ENCODE measurements at places on chromosomes 7 and 10.

- DNase-seq: no peak
Observed at GRCh38 chr7:24709051-24709450, 48.2 kb downstream of the GSDME start.

DNA sequence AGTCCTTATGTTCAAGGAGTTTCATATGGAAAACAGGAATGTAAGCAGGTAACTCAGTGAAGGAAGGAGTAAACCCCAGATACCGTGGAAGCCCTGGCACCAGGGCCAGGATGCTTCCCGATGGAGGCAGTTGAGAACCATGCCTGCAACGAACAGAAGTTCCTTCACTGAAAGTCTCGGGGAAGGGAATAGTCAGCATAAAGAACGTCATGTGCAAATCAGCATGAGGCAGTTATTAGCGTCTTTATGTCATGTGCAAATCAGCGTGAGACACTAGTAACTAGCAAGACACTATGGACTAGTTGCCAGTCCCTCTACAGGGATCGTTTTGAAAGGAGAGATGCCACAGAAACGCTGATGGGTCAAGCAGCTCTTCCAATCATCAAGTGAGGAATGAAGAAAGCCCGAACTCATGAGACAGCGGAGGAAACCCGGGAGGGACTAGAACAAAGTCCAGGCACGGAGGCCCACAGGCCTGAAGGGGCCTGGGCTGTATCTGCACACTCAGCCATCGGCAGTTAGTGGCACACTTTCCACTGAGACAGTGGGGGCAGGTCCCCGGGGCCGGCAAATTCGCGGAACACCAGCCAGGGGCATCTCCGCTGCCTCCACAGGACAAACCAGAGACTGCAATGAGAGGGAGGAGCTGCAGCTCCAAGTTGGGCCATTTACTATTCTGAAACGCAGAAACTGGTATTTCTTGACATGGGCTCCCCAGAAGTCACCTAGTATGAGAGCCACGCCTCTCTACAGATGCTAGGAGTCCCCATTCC is 109.6 kb downstream of the SFMBT2 start:
- DNase-seq: no peak

DNA sequence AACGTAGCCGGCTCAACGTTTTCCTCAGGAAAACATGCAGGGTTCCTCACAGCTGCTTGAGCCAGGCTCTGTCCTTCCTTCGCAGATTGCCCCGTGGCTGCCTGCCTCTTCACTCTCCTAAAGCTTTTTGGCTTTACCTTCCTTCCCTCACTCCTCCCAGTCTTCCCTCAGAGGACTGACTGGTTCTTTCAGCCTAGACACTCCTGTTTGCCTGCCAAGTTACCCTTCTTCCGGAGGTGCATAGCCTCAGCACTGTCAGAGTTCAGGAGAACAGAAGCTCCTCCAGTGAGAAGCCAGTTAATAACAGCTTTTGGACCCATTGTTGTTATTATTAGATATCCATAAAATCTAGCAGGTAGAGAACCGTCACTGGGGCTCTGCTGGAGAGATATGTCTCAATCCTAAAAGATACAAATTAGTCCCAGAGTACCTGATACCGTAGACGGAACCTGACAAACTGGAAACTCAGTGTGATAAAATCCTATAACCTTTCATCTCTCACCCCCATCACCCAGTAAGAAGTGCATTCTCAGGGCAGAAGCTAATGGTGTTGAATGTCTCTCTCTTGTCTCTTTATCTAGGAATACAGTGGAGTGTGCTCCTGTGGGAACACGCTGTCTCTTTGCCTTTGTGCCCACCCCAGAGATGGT is 79.6 kb downstream of the SND1 start:
- DNase-seq: no peak

GRCh38 chr10:49284356-49284755 is 14.6 kb upstream of the C10orf71 start:
- DNase-seq: no peak

DNA sequence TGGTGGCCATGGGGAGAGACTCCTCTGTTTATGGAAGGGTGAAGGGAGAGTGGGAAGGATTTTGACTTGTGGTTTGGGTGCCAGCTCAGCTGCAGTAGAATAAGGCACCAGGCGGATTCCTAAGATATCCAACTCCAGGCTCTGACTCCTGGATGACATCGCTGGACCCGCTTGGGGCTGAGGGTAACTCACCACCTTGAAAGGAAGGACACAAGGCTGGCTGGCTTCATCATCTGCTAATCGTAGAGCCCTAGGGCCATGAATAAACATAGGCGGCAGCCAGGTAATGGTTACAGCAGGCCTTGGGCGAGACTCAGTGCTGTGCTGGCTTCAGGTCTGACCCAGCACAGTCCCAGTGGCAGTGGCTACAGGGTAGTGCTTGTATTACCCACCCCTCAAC is 16.7 kb upstream of the LIPK start:
- no peak for DNase-seq

GRCh38 chr10:91742229-91742628 is 56.0 kb upstream of the TNKS2 start:
- no peak for DNase-seq

- DNase-seq: no peak
Observed at GRCh38 chr10:112624546-112625048, 177.6 kb downstream of the VTI1A start.

GRCh38 chr7:26117142-26117807 is 34.7 kb upstream of the NFE2L3 start:
- no peak for DNase-seq

DNA sequence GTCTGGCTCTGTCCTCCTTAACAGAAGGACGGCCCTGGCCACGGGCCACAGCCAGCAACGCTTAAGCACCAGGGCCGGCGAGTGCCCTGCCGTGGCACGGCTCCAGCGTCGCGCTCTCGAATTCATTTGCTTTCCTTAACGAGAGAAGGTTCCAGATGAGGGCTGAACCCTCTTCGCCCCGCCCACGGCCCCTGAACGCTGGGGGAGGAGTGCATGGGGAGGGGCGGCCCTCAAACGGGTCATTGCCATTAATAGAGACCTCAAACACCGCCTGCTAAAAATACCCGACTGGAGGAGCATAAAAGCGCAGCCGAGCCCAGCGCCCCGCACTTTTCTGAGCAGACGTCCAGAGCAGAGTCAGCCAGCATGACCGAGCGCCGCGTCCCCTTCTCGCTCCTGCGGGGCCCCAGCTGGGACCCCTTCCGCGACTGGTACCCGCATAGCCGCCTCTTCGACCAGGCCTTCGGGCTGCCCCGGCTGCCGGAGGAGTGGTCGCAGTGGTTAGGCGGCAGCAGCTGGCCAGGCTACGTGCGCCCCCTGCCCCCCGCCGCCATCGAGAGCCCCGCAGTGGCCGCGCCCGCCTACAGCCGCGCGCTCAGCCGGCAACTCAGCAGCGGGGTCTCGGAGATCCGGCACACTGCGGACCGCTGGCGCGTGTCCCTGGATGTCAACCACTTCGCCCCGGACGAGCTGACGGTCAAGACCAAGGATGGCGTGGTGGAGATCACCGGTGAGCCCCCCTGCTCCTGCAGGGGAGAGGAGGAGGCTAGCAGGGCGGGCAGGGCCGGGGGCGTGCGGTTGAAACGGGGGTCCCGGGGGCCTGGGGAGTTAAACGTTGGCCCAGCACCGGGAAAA is at the start of gene HSPB1:
Gene HSPB1, plus strand, starts transcription at position 327 of the 855 bp plus-strand sequence. Its CDS starts 40 bp downstream, at position 367.
- peak; percentile 86 for DNase-seq

GRCh38 chr7:83162402-83163256 is at the start of gene PCLO:
Gene PCLO, minus strand, starts transcription at chr7:83162884. Its CDS starts 292 bp downstream, at chr7:83162592.
- peak; percentile 29 for DNase-seq

- DNase-seq: no peak
Observed at GRCh38 chr7:36911788-36912187, 187.5 kb upstream of the AOAH start.

DNA sequence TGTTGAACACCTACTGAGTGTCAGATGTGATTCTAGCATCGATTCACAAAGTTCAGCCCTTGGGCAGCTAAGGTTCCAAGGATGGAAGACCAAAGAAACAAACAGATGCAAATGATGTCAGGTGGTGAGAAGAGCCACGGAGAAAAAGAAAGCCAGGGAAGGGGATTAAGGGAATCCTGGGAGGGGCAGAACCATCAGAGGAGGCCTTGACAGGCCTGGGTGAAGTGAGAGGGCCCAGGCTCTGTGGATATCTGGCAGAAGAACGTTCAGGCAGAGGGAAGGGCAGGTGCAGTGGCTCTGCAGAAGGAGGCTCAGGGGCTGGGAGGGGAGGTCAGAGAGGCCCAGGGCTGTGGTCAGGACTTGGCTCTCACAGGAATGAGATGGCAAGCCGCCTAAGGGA is 90.4 kb downstream of the C10orf105 start:
- no peak for DNase-seq

GRCh38 chr10:129523031-129523722 is 56.1 kb downstream of the MGMT start:
- no peak for DNase-seq

DNA sequence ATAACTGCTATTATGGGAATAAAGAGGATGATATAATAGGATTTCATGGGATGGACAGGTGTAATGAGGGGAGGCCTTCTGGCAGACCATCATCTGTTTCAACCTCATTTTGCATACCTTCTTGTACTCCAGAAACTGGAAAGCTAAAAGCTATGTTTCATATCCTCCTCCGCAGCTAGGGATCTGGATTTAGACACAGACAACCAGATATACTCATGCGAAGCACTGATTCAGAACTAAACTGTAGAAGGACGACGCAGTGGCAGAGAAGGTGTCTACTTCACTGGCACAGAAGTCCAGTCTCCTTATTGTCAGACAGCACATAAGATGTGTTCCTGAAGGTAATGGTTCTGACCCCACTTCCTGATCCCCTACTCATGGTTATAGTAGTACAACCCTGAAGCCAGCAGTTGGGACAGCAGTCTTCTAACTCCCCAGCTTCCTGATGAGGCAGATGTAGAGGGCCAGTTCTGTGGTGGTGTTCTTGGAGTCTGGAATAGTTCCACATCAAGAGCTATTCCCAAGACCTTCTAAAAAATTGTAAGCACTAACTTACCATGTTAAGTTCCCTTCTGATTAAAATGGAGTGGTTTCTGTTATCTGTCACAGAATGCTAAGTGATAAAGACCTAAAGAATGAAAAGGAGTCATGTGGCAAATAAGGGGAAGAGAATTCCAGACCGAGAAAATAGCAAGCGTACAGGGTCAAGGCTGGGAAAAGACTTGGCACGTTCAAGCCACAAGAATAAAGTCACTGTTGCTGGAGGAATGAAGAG is 550.3 kb downstream of the GRM8 start:
- no peak for DNase-seq

- DNase-seq: no peak
Observed at GRCh38 chr10:72019085-72019876, 55.1 kb downstream of the CHST3 start.

Data from brain microvascular endothelial cell (primary cell).